ENCODE measurements at places on chromosomes 2 and 18.

DNA sequence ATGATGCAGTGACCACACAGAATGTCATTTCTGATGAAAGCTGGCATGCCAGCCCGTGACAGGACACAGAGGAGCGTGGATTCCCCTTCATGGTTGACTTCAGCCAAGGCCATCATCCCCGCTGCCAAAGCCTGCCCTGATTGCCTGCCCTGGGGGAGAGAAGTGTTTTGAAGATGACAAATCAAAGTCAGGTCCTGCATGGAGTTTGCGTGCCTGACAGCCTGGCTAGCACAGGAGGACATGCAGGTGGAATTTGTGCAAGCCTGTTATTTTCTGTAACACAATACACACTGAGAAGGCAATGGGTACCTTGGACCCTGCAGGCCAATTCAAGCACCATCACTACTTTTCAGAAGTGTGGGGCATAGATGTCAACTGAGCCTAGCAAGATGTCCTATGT is 5.4 kb upstream of the IL1R2 start:
- DNase-seq: no peak

DNA sequence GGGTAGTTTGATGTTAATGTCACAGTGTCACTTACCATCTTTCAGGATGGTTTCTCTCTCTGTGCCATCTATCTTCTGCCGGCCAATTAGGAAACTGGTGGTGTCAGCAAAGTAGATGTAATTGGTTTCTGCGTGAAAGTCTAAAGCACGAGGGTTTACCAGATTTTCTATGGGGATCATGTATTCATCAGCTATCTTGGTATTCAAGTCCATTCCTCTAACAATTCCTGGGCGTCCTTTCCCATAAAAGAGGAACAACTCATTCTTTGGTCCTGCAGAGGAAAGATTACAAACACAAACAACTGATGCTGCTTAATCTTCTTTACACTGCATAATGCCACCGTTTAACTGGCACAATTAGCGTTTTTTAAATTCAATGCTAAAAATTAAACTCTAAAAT is 1081.9 kb downstream of the LRP1B start:
- DNase-seq: no peak

DNA sequence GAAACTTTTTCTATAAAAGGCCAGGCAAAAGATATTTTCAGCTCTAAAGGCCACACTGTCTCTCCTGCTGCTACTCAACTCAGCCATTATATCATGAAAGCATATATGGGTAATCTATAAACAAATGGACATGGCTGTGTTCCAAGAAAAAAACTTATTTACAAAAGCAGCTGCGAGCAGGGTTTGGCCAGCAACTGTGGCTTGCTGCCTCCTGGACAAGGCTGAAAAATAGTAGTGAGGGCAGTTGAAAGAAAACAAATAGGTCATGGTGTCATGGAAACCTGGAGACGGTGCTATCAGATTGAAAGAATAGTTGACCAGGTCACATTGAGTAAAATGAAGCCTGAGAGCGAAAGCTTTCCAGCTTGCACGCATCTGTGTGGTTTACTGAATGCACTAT is 89.2 kb upstream of the LRATD1 start:
- no peak for DNase-seq

- DNase-seq: no peak
Measured at GRCh38 chr2:128284841-128285240, 33.8 kb downstream of the HS6ST1 start.

GRCh38 chr2:212732860-212733259 is 194.3 kb upstream of the ERBB4 start:
- DNase-seq: no peak

DNA sequence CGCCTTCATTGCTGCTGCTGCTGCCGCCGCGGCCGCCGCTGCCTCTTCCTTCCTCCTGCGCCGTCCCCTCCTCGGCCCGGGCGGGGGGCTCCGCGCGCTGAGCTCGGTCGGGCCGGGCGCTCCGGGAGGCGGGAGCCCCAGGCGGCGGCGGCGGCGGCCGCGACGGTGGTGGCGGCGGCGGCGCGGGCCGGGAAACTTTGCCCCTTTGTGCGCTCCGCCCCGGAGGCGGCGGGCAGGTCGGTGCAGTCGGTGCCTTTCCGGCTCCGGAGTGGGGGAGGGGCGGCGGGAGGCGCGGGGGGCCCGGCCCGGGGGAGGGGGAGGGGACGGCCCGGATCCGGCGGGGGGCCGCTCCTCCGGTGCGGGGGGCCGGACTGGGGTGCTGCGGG is 205 bp downstream of the TET3 start:
- peak; percentile 68 for DNase-seq

- DNase-seq: no peak
Measured at GRCh38 chr2:26039603-26040323, 5.9 kb downstream of the RAB10 start.

DNA sequence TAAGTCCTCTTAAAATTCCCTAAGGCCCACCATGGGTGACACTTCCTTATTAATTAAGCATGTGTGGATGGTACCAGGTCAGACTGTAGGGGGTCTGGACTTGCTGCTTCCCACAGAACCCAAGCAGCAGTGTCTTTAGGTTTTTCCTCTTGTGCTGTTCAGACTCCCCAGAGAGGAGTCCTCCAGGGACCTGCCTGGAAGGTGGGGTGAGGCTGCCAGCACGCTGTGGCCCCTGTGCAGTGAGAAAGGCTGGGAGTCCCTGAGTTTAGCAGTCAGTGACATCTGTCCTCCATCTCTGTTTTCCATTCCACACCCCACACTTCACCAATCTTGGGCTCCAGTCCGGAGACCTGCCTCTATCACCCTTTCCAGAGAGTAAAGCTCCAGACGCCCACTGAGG is 18.0 kb upstream of the ST3GAL5 start:
- DNase-seq: no peak

GRCh38 chr18:808086-808485 is 4.0 kb downstream of the YES1 start:
- no peak for DNase-seq

GRCh38 chr2:70868970-70869369 is 33.4 kb upstream of the CD207 start:
- no peak for DNase-seq

DNA sequence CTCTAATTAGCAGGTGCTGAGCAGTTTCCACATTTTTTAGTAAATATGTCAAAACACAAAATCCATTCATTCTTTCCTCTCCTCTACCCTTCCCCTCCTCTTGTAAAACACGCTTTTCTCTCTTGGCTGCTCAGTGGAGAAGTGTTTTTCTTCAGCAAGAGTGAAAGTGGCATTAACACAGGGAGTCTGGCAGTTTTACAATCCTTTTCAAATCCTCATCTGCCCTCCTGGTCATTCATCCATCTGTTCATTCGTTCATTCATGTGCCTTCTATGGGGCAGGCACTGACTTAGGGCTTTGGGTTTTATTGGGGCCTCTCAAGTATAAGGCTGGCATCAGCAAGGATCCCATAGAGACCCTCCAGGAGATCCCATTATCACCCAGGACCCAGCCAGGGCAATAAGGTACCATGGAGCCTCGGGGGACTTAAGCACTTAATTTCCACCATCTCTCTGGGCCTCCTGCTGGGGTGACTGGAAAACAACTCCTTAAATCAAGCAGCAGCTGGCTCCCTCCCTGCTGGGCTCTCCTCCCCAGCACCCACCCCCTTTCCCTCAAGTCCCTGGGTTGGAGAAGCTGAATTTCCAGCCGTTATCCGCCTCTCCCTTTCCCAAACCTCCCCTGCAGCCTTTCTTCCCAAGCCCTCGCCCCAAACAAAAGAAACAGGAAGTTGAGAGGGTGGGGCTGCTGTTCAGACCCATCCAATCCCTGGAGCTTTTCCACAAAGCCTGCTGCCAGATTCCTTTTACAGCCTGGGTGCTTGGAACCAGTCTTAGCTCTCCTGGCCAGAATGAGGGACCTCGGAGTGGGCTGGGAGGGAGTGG is 32.6 kb downstream of the MARCHF4 start:
- no peak for DNase-seq

GRCh38 chr2:204796581-204796980 is 251.3 kb downstream of the PARD3B start:
- DNase-seq: no peak

- no peak for DNase-seq
Measured at GRCh38 chr2:160977376-160977775, 182.9 kb upstream of the TANK start.

- DNase-seq: no peak
Measured at GRCh38 chr18:267380-267687, 513 bp downstream of the THOC1 start.

GRCh38 chr2:143345887-143346787 is 216.9 kb downstream of the ARHGAP15 start:
- DNase-seq: no peak

DNA sequence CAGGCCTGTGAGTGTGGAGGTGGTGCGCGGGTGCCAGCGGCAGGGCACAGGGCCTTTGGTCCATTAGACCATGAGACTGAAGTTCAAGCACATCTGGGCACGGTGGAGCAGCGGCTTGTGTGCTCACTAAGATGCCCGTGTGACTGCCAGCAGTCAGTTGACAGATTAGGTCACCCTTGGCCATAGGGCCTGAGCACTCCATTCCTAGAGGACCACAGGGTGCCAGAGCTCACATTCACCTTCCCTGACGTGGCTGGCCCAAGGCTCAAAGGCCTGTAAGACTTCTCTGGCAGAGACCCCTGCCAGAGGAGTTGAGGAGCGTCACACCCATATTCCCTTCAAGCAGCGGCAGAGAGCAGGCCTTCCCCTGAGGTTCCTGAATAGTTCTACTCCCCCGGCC is 650 bp downstream of the LHCGR start:
- no peak for DNase-seq

DNA sequence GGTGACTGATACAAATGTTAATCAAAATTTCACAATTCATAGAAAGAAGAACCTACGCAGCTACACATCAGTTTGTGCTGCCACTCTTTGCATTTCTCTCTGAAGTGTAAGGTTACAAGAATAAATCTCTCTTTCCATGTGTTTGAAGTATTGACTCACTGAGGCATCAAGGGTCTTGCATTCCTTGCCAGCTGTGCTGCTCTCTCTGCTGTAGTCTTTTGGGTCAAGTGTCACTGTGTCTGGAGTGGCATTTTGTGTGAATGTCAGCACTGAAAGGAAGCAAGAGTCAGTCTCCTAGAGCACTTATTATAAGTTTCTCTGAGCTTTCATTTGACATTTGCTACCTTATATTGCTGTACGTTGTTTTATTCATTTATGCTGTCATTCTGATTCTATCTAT is 1696.1 kb upstream of the LRRTM1 start:
- no peak for DNase-seq

- DNase-seq: peak; percentile 47
Measured at GRCh38 chr2:27735263-27735904, 36.1 kb upstream of the MRPL33 start.

DNA sequence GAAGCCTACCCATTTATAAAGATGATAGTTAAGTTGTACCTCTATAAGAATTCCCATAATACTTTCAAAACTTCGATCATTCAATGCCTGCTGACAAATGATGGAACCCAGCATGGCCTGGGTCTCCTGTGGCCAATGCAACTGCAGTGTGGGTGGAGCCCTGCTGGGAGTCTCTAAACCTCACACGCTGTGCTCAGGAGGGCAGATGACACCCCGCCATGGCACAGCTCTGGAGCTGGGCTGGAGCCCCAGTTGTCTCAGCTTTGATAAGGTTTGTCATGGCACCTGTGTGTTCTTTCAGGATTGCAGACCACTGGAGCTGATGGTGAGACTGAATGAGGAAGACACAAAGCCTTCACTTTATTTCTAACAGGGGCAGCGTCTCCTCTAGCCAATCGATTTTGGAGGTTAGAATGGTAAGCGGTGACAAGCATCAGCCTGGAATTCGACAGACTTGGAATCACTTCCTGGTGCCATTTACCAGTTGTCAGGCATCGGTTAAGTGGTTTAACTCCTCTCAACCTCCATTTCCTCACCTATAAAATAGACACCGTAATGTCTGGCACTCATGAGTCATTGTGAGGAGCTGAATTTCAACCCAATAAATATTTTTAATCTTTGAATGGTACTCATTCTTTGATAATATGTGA is 383.6 kb upstream of the SALL3 start:
- DNase-seq: no peak

DNA sequence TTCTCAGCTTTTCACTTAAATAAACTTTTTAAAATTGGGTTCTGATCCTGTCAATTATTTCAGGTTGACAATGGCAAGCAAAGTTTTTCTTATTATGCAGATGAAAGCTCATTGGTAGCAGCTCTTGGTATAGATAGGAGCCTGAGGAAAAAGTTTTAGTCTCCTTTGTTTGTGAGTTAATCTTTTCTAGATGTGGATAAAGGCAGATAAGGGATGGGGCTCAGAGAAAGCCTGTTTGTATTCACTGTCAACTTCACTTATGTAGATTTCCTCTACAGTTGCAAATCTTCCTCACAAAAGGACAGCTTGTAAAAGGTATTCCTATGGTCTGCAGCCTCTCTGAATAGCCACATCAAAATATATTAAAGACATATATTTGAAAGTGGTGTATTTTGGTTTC is 224.5 kb upstream of the SPOPL start:
- no peak for DNase-seq

DNA sequence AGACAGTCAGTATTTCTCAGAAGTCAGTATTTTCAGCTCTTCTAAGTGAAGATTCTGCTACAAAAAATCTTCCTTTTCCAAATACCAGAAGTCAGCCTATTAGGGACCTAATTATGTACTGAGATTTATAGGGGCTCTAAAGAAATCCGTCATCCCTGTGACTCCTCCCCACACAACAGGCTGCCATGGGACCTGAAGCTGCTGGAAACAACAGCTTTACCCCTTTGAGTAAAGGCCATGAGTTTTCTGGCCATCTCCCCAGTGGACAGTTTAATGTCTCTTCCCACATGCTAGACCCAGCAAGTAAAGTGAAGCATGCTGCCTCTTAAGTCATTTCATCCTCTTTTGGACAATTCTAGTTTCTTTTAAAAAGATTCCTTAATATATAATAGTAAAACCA is 255.7 kb upstream of the ACVR2A start:
- no peak for DNase-seq

DNA sequence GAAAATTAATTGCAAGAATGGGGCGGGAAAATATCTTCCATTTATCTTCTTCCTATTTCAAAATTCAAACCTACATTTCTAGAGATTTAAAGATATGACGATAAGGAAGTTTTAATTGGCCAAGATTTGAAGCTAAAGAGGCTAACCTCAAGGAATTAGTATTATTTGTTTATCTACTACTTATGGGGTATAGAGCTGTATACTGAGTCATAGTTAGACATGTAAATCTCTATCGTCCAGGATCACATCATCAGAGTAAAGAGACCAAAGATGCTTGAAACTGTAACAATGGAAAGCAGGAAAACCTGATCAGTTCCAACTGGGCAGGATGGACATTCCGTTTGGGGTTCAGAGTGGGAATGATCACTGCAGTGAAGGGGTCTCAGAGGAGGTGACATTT is 95.2 kb upstream of the KLF7 start:
- no peak for DNase-seq

GRCh38 chr2:216539791-216540241 is 41.2 kb downstream of the RPL37A start:
- DNase-seq: no peak

DNA sequence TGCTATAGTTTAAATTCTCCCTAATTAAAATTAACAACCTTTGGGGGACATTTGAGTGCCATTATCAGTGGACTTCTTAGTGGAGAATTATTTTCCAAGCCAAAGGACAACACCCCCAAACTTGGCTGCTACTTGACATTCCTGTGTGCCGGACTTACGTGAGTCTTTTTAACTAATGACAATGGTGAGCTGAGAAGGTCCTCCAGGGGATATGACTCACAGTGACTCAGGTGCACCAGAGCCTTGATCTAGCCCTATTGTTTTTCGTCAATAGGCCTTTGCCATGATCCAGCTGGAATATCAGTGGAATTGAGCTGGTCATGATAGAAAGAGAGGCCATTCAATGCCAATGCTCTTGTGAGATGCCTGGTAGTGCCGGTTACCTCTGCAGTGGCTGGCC is 118.1 kb upstream of the CXCR4 start:
- DNase-seq: no peak

- DNase-seq: no peak
Measured at GRCh38 chr18:23857756-23858155, 156.8 kb upstream of the TTC39C start.
